ELR (cell line): ENCODE measurements at places on chromosomes 16 and 17.

DNA sequence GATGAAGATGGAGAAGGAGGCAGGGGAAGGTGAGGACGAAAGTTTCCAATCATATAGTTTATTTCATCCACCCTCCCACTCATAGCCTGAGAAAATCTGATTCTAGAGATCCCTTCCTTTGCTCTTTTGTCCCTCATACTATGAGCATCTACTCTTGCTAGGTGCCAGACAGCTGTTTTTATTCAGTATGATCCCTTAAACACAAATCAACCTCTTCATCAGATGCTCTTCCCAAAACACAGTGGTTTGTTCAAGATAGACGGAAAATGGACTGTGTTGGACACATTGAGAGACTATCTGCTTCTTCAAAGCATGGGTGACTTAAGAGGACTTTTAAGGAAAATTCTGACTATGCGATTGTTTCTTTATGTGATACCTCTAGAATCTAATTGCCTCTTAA is 49.4 kb upstream of the XYLT1 start:
- no peak for DNase-seq

DNA sequence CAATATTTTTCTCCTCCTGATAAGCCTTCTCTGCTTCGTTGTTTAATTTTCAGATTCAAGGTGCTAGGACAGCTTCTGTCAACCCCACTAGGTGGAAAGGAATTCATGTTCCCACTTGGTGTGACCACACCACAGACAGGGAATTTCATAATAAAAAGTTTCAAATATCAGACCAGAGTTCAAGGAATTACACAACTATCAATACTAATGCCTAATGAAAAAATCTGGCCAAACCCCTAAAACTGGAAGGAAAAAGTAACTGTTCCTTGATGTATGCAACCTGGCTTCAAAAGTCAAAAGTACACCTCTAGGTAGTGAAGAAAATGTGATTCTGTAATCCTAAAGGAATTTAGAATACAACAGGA is 87.8 kb upstream of the CORO6 start:
- DNase-seq, result no peak

DNA sequence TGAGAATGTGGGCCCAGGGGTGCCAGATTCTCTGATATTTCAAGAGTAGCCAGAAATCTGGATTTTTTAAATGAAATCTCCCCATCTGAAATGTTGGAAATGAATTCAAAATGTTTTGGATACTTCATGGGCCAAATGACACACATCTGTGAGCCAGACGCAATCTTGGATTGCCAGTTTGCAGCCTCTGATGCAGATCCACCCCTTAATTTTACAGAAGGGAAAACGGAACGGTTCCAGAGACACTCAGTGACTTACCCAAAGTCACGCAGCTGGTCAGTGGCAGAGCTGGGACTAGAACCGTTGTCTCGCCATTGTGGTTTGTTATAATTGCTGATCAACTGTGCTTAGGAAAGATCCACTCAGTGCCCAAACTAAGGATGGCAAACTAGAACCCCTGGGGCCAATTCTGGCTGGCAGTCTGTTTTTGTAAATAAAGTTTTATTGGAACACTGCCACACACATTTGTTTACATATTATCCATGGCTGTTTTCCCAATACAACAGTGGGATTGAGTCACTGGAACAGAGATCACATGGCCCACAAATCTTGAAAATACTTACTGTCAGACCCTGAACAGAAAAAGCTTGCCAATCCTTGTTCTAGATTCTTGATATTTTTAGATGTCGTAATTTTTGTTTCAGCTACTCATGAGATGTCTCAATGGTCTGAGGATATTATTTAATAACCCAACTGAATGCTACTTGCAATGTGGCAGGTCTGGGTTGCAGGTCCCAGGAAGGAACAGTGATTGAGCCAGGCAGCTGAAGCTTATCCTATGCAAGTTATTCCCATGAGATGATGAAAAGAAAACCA is 143.8 kb downstream of the AXIN2 start:
- DNase-seq, result peak; percentile 11

DNA sequence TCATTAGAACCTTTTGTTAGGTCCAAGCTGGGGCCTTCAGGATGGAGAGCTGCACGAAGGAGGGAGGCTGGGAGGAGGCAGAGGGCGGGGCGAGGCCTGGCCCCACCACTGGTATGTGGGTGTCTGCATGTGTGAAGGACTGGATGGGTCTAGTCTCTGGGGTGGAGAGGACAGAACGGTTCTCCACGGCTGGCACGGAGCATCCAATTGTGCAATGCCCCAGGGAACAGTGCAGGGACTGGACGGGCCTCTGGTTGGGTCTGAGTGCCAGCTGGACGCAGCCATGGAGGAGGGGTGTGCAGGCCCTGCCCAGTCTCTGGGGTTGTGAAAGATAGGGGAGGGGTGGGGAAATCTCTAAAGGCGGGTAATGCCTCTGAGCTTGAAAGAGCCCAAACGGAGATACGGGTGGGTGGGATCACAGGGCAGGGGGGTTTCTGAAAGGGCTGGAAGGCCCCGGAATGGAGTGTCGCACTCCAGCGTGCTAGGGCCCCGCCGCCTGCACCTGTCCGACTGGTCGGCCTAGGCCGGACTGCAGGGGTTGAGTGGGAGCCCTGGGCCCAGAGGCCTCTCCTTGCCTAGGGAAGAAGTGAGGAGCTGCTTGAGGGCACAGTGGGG is 1.6 kb downstream of the PPL start:
- no peak for DNase-seq

GRCh38 chr17:57440522-57441269 is 184.4 kb downstream of the MSI2 start:
- peak; percentile 60 for DNase-seq

DNA sequence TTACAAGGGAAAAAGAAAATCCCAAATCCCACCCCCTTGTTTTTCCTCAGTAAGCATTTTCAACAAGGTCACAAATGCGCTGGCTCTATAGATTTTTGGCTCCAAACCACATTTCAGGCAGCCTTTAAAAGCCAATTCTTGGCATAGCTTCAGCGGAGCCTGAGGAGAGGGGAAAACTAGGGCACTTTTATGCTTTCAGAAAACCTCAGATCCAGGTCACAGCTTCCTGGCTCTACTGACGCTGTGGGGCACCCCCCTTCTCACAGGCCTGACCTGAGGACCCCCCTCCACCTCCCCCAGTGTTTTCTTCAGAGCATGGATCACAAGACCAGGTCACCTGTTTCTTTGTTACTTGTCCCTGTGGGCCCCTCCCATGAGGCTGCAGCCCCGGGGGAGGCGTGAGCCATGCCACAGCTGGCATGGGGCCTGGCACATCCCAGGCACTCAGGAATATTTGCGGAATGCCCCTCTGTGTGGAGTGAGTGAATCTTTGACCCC is 30.1 kb upstream of the MTSS2 start:
- no peak for DNase-seq

DNA sequence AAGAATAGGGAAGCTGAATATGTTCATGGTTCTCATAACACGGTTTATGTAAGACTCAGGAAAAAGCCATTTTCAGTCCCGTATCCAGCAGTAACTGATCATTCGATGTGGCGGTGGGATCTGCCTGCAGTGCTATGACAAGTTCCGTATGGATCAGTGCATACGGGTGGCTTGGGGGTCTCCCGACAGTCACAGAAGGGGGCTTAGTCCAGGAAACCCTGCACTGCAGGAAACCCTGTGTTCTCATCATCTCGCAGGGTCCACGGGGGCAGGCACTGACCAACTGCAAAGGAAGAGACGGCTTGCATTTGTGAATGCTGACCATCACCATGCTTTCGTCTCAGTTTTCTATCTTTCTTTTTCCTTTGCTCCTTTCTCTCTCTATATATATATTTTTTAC is 7.7 kb downstream of the MTHFSD start:
- DNase-seq, result no peak

- no peak for DNase-seq
Observed at GRCh38 chr16:87326151-87326571, 9.0 kb upstream of the C16orf95 start.

DNA sequence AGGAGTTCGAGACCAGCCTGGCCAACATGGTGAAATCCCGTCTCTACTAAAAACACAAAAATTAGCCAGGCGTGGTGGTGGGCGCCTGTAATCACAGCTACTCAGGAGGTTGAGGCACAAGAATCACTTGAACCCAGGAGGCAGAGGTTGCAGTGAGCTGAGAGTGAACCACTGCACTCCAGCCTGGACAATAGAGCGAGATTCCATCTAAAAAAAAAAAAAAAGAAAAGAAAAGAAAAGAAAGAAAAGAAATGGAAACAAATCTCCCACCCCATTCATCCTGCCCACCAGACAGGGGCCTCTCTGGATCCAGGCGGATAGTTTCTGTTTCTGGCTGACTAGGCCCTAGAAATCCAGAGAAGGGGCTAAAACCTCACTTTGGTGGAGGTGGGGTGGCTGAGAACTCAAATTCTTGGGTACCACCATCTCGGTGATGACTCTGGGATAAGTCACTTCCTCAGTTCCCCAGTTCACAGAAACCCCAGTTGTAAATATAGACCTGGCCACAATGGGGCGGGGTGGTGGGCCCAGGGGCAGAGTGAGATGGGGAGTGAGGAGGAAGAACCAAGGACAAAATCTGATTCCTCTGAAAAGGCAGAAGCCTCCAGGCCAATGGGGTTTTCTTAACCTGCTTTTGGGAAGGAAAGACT is 22.2 kb downstream of the SOCS1 start:
- DNase-seq, result peak; percentile 82

DNA sequence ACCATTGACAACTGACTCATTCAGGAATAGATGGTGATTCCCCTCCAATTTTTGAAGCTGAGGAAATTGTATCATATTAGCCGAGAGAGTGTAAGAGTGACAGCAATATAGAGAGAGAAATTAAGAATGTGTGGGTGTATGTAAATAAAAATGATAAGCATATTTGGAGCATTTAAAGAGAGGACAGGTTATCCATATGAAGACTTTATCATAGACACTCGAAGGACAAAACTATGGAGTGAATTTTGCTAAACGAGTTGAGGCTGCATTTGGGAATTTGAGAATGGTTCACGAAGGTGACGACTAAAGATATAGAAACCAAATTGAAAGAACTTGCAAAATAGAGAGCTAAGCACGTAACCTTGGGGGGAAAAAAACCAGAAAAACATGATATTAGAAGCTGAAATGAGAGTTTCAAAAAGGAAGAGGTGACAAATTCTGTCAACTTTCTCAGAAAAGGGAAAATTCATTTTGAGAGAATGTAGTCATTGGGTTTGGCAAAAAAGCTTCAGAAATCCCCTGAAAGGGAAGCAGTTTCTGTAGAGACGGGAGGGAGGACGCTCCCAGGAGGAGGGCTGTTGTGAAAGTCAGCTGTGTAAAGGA is 129.7 kb downstream of the KCNJ2 start:
- no peak for DNase-seq

DNA sequence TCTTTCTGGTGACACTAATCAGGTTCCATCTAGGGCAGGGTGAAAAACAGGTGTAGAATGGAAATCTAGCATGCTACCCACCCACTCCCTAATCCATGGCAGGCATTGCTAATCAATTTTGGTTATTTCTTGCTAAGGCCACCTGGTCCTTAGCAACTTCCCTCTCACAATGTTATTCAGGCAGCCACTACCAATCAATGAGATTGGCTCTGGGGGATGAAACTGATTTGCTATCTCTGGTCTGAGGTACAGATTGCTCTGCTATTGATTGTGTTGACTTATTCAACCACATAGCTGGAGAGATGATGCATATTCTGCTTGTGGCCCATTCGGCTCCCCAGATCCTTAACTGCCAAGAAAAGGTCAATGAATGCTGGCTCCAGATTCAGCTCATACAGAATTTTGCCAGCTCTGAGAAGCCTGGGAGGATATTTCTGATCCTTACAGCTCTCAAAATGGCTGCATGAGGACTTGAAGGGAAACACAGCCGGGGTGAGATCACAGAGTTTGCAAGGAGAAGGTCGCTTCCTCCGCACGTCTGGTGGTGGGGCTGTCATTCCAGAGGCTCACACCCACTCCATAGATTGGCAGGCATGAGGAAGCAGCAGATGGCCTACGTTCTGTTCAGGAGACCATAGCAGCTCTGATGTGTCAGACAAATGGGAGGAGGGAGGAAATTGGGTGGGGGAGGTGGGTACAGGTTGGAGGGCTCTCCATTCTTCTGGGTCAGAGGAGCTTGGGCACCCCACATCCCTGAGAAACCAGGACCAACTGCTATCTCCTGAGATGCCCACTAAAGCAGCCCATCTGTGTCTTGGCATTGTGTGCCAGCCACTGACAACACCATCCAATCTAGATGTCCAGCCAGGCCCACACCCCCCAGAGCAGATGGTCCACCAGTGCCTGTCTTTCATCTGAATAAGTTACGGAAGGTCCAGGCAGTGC is 22.3 kb downstream of the SEZ6 start:
- DNase-seq, result no peak

- DNase-seq, result no peak
Observed at GRCh38 chr17:70955441-70955840, 786.1 kb downstream of the KCNJ2 start.

GRCh38 chr16:84295203-84295860 is 654 bp downstream of the WFDC1 start:
- DNase-seq, result no peak

DNA sequence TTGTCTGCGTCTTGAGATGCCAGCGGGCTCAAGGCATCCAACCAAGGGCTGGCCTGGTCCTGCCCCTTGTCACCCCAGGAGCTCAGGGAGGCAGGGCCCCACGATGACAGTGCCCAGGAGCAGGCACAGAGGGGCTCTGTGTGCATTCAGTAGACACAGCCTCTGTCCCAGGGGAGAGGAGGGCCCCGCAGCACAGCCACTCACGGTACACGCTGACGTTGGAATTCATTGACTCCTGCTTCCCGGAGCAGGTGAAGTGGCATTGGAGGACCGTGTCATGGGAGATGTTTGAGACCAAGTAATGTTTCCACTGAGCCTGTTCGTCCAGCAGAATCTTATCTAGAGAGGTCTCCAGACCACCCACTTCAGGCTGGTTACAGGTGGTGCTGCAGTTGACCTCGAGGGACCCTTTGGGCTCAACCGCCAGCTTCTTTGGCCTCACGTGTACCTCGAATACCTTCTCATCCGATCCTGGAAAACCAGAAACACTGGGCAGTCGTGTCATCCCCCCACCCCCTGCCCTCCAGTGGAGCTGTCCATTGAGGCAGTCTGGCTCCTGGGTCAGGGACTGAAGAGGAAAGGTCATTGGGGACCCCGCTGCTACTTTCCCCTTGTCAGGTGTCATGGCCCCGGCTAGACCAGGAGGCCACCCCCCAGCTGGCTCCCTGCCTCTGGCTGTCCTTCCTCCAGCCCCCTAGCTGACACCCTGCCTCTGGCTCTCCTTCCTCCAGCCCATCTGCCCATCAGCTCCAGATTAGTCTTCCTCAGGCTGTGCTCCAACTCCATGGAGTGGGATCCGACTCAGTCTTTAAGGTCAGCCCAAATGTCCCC is 7.0 kb downstream of the PRR29 start:
- DNase-seq, result no peak

GRCh38 chr16:28107232-28107631 is 43.7 kb upstream of the GSG1L start:
- no peak for DNase-seq
